ENCODE measurements at places on chromosomes 12 and 14.

GRCh38 chr14:20631023-20631879 lies 10.2 kb downstream of the OR6S1 start:
- no peak for DNase-seq

DNA sequence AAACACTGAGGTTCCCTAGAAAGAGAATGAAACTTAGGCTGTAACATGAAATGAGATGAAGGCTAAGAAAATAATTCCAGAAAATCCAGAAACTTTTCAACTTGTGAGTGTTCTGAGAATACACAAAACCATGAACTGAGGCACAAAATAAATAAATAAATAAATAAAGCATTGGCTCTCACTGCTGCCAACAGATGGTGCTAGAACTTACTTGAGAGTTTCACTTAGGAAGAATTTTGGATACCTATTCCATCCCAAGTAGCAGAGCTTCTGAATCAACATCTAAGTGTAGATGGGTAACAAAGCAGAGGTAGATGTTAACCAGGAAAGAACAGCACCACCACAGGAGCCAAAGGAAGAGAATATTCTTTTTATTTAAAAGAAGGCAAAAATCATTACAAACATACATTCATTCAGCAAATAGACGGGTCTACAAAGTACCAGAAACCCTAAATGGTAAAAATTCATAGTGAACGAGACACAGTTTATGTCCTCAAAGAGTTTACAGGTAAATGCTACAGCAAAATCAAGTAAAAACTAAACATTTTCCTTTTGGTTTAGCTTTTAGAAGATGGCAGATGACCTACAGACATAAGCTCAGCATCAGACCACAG lies 16.7 kb downstream of the EPS8 start:
- DNase-seq = no peak

GRCh38 chr12:10672231-10672868 lies 1.5 kb downstream of the STYK1 start:
- no peak for DNase-seq

GRCh38 chr12:54282949-54283593 lies 2.5 kb downstream of the HNRNPA1 start:
- DNase-seq = no peak

DNA sequence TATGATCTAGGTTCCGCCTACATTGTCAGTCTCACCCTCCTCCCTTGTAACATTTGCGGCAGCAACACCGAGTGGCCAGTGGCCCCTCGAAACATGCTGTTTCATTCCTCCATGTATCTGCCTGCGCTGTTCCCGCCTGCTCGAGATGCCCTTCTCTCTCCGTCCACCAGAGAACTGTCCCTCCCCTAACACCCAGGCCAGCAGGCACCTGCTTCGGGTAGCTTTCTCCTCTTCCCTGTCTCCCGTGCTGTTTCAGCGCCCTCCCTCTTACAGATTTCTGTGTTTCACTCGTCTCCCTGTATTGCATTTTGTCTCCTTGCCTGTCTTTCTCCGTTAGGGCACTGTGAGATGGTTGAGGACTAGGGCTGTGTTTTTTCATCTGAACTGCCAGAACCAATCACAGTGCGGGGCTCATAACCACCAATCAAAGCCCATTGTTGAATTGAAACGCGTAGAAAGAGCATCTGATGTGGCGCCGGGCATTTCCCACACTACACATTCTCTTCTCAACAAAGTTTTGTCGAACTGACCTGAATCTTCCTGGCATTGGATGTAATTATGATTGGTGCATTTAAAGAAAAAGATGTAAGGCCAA lies 40.9 kb upstream of the ELK3 start:
- DNase-seq = no peak

All from cortex of kidney (tissue), 1 donor.